T-cell (primary cell): ENCODE measurements at places on chromosomes 1 and 21. TPM values are rescaled to one million over a fixed set of nuclear protein-coding genes. Genes with fewer than 3 reads are reported as not detected.

- no peak overlapping the region for H3K4me3 ChIP-seq
- no peak for DNase-seq
- H3K27me3 ChIP-seq = no peaks in the 10 kb centered on the region
- H3K27ac ChIP-seq = no peak overlapping the region
- H3K4me1 ChIP-seq = no peaks in the 10 kb centered on the region
- peaks cover 63% of the 10 kb centered on the region for H3K36me3 ChIP-seq
These were observed 6.9 kb downstream of the DMAP1 start for GRCh38 chr1:44220001-44220751.

Gene TENT5C
- 7.7 TPM for total RNA-seq

DNA sequence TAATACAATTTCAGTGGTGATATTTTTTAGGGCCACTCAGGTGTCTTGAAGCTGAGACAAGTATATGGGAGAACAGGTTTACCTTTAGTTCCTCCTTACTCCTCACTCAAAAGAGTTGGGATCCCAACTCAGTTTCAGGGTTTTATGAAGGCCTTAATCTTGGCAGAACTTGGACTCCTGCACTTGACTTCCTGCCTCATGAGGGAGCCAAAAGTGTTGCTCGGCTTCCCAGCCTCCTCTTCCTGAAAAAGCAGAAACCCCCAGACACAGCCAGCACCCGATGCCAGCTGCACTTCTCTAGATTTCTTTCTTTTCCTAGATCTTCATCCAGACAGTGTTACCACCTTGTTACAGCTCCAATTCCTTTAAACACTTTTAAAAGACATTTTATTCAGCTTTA lies 70.8 kb upstream of the TMPRSS2 start:
- no peaks in the 10 kb centered on the region for H3K4me1 ChIP-seq
- peaks cover 8% of the 10 kb centered on the region for H3K27me3 ChIP-seq
- H3K27ac ChIP-seq = no peak overlapping the region
- H3K36me3 ChIP-seq = no peaks in the 10 kb centered on the region
- no peak overlapping the region for H3K4me3 ChIP-seq
- no peak for DNase-seq

DNA sequence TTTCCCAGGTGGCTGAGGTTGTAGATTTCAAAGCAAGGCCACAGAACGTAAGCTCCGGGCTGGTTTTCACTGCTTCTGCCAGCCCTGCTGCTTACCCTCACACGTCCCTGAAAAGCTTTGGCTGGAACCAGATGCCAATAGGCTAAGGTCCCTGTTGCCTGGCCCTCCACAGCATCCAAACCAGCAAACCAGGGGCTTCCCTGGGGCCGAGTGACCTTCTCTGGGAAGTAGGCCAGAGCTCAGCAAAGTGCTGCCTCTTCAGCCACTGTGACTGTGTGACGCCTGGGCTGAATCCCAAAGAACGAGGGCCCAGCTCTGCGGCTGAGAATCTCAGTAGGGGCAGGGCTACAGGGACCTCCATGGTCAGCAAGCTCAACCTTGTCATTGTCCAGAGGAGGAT lies 28.9 kb upstream of the RBM15 start:
- no peaks in the 10 kb centered on the region for H3K27me3 ChIP-seq
- no peak for DNase-seq
- H3K4me1 ChIP-seq = no peaks in the 10 kb centered on the region
- no peak overlapping the region for H3K27ac ChIP-seq

DNA sequence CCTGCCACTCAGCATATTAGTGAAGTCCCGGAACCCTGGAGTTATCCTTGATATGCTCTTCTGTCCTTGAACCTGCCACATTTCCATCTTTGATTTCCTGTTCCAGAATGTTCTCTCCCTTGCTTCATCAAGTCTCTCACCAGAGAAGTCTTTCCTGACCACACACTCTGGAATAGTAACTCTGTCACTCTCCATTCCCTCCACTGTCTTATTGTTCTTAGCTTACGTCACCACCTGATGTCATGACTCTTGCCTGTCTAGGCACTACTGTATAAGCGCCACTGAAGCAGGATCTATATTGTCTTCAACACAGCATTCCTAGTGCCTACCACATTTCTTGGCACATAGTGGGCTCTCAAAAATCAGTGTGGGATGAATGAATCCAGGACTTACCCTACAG lies 65.4 kb upstream of the SMYD2 start:
- no peaks in the 10 kb centered on the region for H3K36me3 ChIP-seq
- DNase-seq = no peak
- no peak overlapping the region for H3K27ac ChIP-seq
- peaks cover 4% of the 10 kb centered on the region for H3K4me1 ChIP-seq
- H3K27me3 ChIP-seq = peaks cover 7% of the 10 kb centered on the region

Gene HUNK
- 0.35 TPM for total RNA-seq

- H3K4me3 ChIP-seq = no peak overlapping the region
- no peak for DNase-seq
- H3K4me1 ChIP-seq = no peaks in the 10 kb centered on the region
These were observed 9.9 kb downstream of the PSMB2 start for GRCh38 chr1:35631396-35631795.

Gene GSTM1
- 0.44 TPM for total RNA-seq

DNA sequence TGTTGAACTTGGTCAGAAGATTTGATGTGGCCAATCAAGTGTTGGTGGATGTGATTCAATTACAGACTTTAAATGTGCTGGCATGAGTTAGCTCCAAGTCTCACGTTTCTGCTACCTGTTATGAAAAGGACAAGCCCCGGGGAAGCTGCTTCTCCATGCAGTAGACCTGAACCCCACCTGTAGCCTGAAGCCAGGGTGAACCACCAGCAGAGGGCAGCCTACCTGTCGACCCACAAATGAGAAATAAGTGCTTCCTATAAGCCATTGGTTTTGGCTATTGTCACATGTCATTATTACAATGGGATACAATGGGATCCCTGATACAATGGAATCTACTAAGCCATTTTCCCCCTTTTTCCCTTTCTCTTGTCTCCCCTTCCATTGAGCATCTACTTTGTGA lies 230.2 kb downstream of the PRDM2 start:
- no peak overlapping the region for H3K27ac ChIP-seq
- no peaks in the 10 kb centered on the region for H3K4me1 ChIP-seq
- no peak overlapping the region for H3K4me3 ChIP-seq
- peak; percentile 3 for DNase-seq
- H3K27me3 ChIP-seq = no peaks in the 10 kb centered on the region

GRCh38 chr1:234256359-234256758 lies 116.9 kb upstream of the COA6 start:
- no peak for DNase-seq
- H3K36me3 ChIP-seq = no peaks in the 10 kb centered on the region
- H3K27me3 ChIP-seq = peaks cover 3% of the 10 kb centered on the region
- no peak overlapping the region for H3K4me3 ChIP-seq
- no peak overlapping the region for H3K27ac ChIP-seq
- H3K4me1 ChIP-seq = no peaks in the 10 kb centered on the region

- H3K4me1 ChIP-seq = peaks cover 47% of the 10 kb centered on the region
- peaks cover 16% of the 10 kb centered on the region for H3K36me3 ChIP-seq
- DNase-seq = no peak
- peak overlapping the region; percentile 71 for H3K27ac ChIP-seq
These were observed 30.2 kb downstream of the SNAP47 start for GRCh38 chr1:227765261-227766014.

- H3K27ac ChIP-seq = no peak overlapping the region
- DNase-seq = no peak
- H3K4me1 ChIP-seq = peaks cover 2% of the 10 kb centered on the region
- H3K36me3 ChIP-seq = peaks cover 54% of the 10 kb centered on the region
- H3K4me3 ChIP-seq = no peak overlapping the region
- no peaks in the 10 kb centered on the region for H3K27me3 ChIP-seq
These were observed 12.8 kb downstream of the PMVK start for GRCh38 chr1:154923695-154924094.

DNA sequence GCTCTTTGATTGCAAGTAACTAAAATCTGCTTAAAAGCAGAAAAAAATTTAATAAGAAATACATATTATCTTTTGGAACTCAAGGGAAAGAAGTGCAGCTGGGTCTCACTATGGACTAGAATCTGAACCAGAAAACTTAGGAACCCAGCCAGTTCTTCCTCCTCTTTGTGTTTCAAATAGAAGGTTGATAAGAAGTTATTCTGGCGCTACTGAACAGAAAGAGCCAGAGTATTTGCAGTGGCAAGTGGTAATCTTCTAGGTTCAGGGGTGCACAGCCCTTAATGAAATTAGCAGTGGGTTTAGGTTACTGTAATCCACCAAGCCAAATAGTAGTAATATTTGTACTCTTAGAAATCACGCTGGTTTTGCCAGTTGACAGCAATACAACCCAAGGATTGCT lies 28.5 kb downstream of the BTBD8 start:
- H3K27me3 ChIP-seq = no peaks in the 10 kb centered on the region
- no peaks in the 10 kb centered on the region for H3K4me1 ChIP-seq
- H3K27ac ChIP-seq = no peak overlapping the region
- H3K4me3 ChIP-seq = no peak overlapping the region
- H3K36me3 ChIP-seq = no peaks in the 10 kb centered on the region
- DNase-seq = no peak

DNA sequence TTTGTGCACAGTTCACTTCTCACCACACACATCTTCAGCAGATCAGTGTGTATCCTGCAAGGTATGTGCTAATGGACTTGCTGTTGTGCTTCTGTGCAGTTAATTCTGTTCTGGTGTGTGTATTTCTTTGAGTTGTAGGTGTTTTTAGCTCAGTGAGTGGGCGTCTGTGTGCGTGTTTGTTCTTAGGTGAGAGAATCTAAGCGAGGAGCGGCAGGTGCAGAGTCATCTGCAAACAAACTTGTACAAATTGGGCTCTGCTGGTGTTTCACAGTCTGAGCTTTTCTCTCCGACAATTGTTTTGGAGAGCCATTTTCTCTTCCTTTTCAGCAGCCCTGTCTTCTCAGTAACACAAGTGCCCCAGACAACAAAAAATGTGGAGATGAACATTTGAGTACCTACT lies 43.6 kb downstream of the ACP6 start:
- no peak overlapping the region for H3K4me3 ChIP-seq
- peaks cover 15% of the 10 kb centered on the region for H3K36me3 ChIP-seq
- H3K4me1 ChIP-seq = peaks cover 6% of the 10 kb centered on the region
- no peaks in the 10 kb centered on the region for H3K27me3 ChIP-seq
- DNase-seq = no peak
- no peak overlapping the region for H3K27ac ChIP-seq

Gene ASCL5
- total RNA-seq = 0.26 TPM

Gene FOXJ3
- 77.8 TPM for total RNA-seq

Gene DIRAS3
- total RNA-seq = not detected

DNA sequence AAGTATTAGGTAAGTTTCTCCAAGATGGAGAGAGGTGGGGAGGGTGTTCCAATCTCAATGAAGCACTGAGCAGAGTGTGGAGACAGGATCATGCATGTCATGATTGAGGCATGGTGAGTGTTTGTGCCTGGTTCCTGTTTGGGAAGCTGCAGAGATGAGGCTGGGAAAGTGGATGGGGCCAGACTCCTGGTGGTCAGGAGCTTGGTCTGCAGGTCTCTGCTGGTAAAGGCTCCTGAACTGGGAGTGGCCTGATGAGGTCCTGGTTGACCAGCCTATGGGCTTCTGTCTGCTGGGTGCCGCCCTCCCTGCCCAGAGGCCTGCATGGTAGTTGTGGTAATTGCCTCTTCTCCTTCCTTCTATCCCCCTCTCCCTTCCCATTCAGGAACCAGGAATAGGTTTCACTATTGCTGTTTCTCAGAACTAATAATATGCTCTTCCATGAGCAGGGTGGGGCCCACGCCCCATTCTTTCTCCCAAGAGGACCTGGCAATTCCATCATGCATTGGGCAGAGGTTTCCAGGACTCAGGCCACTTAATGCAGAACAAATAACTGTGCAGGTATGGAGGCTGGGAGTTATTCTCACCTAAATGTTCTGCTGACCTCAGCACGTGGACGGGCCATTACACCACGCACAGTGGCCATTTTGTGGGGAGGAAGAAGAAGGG lies 24.5 kb downstream of the PROK1 start:
- no peak overlapping the region for H3K4me3 ChIP-seq
- H3K27me3 ChIP-seq = peaks cover 16% of the 10 kb centered on the region
- no peak overlapping the region for H3K27ac ChIP-seq
- no peaks in the 10 kb centered on the region for H3K4me1 ChIP-seq
- no peaks in the 10 kb centered on the region for H3K36me3 ChIP-seq
- DNase-seq = no peak

DNA sequence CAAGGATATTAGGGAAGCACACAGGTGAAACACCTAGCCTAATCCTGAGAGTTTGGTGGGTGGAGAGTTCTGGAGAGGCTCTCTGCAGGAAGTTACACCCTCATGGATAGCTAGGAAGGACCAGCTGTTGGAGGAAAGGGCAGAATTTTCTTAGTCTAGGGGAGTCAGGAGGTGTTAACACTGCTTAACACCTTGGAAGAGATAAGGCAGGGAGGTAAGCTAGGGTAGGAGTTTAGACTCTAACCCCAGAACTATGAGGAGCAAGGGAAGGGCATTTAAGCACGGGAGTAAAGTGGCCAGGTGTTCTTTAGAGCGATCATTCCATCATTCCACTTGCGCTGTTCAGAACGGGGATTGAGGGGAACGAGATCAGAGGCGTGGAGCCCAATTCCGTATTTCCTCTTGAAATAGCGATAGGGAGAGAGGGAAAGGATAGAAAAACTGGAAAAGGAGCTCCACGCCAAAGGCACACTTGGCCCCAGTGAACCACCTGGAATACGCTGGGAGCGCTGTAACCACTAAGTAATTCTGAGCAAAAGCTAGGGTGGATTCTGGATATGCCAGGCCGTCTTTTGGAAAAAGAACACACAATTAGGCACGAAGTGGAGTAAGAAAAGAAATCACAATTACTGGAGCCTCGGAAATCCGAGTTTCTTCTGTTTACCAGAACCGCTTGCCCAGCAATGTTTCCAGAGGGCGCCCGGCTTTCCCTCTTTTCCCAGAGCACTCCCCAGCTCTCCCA lies 1.5 kb upstream of the GPR137B start:
- no peak for DNase-seq
- H3K27me3 ChIP-seq = peaks cover 24% of the 10 kb centered on the region
- peaks cover 2% of the 10 kb centered on the region for H3K4me1 ChIP-seq
- H3K36me3 ChIP-seq = no peaks in the 10 kb centered on the region

GRCh38 chr1:184143449-184143848 lies 91.9 kb downstream of the TSEN15 start:
- no peak overlapping the region for H3K4me3 ChIP-seq
- H3K36me3 ChIP-seq = no peaks in the 10 kb centered on the region
- H3K27me3 ChIP-seq = no peaks in the 10 kb centered on the region

Gene KRTAP10-8
- not detected for total RNA-seq

Gene KCNK1
- total RNA-seq = not detected

GRCh38 chr1:209704584-209704983 lies at the start of gene HSD11B1:
TSS of gene HSD11B1 (plus strand) at chr1:209704846. CDS start at chr1:209704943, 97 bp downstream.
- H3K4me1 ChIP-seq = no peaks in the 10 kb centered on the region
- H3K4me3 ChIP-seq = no peak within 1 kb of the TSS
- H3K27ac ChIP-seq = no peak within 1 kb of the TSS
- H3K27me3 ChIP-seq = no peaks in the 10 kb centered on the region
